ENCODE measurements at places on chromosomes 3 and 15.

DNA sequence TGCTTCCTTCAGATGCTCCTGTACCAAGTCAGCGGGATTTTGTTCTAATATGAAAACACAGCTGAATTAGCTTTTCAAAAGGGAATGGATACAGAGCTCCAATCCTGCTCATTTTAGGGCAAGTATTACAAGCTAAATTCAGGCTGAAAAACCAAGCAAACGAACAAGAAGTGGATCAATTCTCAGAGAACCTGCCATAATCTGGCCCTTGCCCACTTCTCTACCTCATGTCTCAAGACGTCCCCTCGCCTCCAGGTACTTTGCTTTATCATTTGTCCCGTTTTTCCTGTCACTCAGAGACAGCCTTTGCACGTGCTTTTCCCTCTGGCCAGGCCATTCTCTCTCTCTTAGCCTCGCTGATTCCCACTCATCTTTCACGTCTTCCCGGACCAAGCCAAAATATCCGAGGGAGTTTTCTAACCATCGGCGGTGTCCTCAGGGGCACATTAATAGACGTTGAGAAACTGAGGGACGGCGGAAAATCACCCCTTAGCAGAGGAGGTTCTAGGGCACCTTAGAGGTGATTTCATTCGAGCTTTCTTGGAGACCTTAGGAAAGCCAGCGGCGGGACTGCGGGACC, 654 bp downstream of the SUSD5 start:
- DNase-seq: no peak

DNA sequence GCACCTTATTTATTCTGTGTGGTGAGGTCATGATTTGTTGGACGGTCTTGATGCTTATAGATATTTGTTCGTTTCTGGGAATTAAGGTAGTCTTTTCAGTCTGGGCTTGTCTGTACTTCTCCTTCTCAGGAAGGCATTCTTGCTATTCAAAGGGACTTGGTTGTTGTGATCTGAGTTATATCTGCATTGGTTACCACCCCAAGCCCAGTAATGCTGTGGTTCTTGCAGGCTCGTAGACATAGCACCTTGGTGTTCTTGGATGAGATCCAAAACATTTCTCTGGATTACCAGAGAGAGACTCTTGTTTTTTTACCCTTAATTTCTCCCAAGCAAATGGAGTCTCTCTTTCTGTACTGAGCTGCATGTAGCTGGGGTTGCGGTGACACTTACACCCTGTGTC, 128.0 kb upstream of the CBLB start:
- DNase-seq: no peak

DNA sequence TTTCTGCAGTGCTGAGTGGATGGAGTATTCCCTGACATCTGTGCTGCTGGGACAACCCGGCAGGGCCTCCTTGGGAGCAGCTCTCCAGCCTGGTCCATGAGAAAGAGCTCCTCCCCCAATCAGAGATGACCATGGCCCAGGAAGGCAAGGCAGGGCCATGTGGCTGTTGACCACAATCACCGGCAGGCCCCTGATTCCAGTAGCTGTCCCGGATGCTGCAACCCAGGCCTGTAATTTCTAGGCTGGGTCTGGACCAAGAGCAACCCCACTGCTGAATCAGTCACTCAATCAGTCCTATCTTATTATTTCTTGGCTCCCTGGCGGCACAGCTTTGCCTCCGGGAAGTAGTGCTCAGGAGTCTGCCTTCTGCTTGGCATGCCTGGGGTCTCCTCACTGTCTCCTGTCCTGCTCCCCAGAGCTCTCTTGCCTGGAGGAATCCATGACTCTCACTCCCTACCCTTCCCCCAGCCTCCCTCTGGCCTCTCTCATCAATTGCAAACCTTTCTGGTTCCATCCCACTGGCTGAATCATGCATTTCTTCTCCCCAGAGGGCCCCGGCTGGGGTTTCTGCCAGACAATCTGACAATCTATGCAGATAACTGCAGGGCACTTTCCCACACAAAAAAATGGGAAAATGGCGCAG, 32.6 kb upstream of the ITGA11 start:
- no peak for DNase-seq

GRCh38 chr3:139280027-139280671, 63.7 kb upstream of the MRPS22 start:
- no peak for DNase-seq

DNA sequence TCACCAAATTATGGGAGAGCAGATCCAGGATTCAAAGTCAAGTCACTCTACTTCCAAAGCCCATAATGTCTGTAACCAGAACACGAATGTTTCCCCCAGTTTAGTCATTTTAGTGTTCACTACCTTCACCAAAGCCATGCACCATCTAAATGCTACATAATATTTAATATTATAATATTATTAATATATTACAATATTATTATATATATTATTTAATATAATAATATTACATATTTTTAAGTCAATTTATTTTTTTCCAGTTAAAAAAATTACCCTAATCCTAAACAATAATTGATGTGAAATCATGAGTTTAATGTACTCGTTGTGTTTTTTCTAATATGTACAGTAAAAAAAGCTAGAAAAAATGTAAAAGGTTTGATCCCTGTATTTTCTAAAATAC, 276.6 kb upstream of the TBL1XR1 start:
- no peak for DNase-seq

DNA sequence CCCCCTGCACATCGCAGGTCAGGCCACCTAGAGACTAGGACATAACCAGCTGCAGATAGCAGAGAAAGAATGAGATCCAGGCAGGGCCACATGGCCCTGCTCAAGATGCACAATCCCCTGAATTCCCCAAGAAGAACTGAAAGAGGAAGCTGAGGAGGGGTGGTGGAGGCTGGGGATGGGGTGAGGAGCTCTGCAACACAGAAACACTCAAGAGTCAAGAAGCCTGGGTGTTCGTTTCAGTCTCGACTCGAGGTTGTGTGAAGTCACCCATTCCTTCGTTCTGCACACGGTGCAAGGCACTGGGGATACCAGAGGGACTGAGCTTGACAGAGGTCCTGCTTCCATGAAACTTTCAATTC, 62.0 kb downstream of the TLE3 start:
- no peak for DNase-seq

GRCh38 chr3:95923496-95924210, 890.7 kb upstream of the EPHA6 start:
- DNase-seq: peak; percentile 35

- DNase-seq: no peak
Measured at GRCh38 chr15:57427367-57427821, 51.1 kb downstream of the CGNL1 start.

DNA sequence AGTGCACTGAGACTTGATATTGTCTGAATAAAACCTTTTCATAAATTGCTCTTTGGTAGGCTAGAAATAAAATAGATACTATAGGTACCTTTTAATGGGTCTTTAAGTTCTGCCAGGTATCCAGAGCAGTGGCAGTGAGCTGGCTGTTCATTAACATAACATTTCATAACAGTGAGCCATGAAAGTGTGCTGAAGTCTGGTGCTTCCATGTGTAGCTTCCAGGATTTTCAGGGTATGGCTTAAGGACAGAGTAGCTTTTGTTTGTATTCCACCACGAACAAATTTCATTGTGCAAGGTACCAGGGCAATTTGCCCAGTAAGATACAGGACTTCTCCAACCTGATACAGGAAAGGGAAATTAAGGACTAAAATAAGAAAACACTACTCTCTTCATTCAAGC, 124.7 kb upstream of the NANOGP8 start:
- DNase-seq: peak; percentile 83

DNA sequence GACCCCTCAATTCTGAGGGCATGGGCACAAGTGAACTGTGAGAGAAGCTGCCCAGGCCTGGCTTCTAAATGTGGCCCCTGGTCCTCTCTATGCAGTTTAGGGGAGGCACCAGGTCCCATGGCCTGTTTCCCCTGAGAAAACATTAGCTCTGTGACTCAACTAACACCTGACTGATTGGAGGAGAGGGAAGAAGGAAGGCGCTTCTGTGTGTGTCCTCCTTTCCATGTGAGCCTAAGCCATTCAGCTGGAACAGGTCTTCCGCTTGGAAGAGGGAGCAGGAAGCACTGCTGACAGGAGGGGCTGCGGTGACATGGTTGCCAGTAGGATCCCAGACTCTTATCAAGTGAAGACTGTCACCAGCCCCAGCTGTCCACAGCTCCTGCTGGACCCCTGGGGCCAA, 79.5 kb downstream of the MYLK start:
- DNase-seq: no peak

DNA sequence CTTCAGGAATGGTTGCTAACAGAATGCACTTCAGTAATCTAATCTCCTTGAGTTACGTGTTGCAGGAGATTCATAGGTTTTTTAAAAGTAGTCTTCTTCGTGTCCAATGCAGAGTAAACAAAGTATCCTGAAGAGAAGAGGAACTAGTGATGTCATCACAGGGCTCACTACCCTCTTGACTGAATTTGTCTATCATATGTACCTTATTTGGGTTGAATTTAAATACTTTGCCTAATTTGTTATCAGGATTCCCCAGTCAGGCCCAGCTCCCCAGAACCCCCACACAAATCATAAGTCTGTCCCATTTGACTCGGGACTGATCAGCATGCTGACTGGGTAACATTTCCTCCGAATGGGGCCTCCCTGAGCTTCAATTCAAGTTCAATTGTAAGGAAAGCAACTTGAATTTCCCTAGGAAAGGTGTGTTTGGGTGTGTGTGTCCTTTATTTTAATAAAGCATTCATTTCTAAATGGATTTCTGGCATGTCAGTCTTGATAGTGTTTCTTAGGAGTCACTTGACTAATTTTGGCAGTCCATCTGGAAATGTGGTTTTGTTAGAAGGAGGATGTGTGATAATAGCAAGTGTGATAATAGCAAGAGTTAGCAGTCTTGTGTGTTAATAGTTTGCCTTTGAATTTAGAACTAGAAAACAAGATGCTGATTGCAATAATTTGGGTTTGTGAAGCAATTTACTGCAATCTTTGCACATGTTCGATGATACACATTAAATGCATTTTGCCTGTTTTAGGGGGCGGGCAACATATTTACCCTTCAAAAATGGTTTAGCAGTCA, 21.9 kb downstream of the OXNAD1 start:
- DNase-seq: no peak

GRCh38 chr3:40068636-40069035, 240.9 kb upstream of the EIF1B start:
- DNase-seq: no peak

GRCh38 chr3:123491966-123492587, 43.2 kb upstream of the ADCY5 start:
- no peak for DNase-seq

DNA sequence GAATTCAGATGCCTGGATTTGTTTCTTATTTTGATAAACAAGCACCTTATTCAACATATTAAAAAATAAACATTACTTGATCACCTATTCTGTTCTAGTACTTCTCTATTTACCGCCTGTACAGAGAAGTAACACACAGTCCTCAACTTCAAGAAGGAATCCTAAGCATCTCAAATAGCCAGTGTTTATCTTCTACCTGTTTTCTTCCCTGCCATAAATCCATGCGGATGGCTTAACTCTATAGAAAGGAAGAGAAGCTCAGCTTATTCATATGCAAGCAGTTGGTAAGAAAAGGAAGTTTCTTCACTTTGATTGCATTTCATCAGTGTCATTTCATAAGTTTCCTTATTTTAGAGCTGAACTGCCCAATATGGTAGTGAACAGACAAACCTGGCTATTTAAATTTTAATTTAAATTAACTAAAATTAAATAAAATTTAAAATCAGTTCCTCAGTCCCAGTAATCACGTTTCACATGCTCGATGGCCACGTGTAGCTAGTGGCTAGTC, 210.0 kb upstream of the PEX5L start:
- DNase-seq: no peak

DNA sequence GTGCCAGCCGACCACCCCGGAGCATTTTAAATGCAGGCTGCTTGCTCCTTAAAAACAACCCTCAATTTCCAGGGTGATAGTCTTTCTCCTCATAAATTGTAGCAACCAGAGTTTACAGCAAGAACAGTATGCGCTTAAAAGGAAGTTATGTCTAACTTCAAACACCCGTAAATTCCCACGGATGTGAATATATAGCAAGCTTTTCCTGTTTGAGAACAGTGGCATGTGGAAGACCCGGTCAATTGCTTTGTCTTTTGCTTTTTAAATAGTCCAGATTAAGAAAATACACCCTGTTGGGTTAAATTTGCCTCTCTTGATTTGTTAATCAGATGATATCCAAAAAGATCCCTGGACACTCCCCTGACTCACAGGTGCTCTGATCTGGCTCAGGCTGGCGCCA, 20.8 kb downstream of the MRPS25 start:
- DNase-seq: no peak

DNA sequence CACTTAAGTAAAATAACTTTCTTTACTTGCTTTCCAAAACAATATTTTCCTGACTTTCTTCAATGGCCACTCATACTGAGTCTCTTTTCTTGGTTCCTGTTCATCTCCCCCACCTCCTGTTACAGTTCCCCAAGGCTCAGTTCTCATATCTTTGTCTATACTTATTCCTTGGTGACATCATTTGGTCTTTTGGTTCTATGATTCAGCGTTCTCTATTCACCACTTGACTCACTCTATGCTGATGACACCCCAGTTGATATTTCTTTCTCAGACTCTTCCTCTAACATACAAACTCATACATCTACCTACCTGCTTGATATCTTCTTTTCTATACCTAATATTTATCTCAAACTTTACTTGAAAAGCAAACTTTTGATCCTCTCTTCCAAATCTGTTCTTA, 85.0 kb upstream of the P3H2 start:
- no peak for DNase-seq

- no peak for DNase-seq
Measured at GRCh38 chr3:37103103-37103808, 71.1 kb downstream of the LRRFIP2 start.

GRCh38 chr3:138325990-138326389, 3.7 kb downstream of the NME9 start:
- DNase-seq: no peak

DNA sequence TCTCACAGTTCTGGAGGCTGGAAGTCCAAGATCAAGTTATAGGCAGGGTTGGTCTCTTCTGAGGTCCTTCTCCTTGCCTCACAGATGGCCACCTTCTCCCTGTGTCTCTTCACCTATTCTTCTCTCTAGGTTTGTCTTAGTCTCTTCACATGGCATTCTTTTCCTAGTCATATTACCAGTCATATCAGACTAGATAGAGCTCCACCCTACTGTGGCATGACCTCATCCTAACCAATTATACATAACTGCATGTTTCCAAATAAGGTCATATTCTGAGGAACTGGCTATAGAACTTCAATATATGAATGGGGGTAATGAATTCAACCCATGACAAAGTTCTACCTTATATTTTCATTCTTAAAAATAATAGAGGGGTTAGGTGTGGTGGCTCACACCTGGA, 196.4 kb upstream of the UBE3A start:
- DNase-seq: no peak

DNA sequence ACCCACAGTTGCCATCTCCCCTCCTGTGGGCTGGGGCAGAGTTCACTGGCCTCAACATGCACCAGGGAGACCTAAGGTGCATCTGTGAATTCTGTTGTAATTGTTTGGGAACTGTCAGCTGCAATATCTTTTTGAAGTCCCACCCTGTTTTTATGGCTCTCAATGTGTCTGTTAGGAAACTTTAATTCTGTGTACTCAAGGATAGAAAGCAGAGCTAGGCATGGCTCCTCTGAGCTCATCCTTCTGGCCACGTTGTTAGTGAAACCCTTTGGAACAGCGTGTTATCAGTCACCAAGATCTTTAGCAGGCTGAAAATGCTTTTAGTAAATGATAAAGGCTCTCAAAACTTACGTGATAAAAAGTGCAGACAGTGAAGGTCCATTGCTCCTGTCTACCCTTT, 33.6 kb upstream of the MTMR10 start:
- DNase-seq: no peak

Data from SK-MEL-5 (cell line).